ENCODE measurements at places on chromosomes 3 and 15.

DNA sequence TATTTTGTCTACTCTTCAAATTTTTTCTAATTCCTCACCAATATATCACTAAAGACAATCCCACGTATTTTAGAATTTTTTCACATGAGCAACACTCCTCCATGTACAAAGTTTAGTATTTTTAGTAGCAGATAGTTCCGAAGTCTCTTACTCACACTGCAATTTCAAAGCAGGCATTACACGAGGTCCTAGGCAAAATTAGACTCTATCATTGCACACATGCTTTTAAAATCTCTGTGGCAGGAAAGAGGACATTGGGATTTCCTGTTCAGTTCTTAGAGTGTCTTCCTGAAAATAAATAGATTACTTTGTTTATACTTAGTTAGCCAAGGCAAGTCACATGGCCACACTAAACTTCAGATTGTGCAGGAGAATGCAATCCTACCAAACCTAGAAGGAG lies 847.7 kb downstream of the ROBO2 start:
- no peak for DNase-seq

DNA sequence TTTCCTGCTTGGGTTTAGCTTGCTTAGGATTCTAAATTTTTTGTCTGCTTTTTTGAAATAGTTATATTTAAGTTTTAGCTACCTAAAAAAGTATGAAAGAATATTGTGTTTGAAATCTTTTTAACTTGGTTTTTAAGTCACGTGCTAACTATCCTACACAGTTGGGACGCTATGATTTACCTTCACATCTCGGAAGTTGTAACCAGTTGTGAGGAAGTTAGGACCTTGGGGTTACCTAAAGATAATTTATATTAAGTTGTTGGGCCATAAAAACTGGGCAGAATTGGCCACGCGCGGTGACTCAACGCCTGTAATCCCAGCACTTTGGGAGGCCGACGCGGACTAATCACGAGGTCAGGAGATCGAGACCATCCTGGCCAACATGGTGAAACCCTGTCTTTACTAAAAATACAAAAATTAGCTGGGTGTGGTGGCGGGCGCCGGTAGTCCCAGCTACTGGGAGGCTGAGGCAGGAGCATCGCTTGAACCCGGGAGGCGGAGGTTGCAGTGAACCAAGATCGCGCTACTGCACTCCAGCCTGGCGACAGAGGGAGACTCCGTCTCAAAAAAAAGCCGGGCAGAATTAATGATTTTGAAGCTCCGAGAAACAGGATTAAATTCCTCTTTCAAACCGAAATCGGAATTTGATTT lies 1.0 kb downstream of the ZFAND6 start:
- peak; percentile 40 for DNase-seq

GRCh38 chr3:141738891-141739363 lies 829 bp downstream of the RNF7 start:
- peak; percentile 73 for DNase-seq

DNA sequence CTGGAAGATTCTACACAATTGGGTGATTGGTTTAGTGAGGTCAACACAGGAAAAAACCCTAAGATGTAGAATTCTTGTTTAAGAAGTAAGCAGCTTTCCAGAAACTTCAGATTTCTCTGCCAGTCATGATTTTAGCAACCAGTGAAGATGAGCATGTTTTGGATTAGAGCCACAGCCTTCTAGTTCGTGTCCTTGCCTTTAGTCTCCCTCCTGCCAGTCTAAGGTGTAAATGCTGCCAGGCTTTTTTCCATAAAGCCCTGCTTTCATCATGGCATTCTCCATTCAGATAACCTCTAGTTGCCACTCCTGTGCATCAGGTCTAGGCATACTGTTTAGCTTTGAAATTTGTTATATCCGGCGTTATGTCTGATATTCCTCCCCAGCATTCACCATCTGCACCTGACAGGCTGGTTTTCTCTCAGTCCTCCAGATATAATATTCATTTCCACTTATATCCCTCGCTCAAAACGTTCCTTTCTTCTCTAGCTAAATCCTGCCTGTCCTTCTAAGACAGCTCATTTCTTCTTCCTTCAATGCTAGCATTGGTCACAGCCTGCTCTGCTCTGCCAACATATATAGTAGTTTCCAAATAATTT lies 37.4 kb downstream of the SYN2 start:
- DNase-seq = no peak

- no peak for DNase-seq
Observed at GRCh38 chr3:30648670-30649357, 42.4 kb downstream of the TGFBR2 start.

GRCh38 chr3:136631424-136631823 lies 120.8 kb downstream of the STAG1 start:
- DNase-seq = no peak

DNA sequence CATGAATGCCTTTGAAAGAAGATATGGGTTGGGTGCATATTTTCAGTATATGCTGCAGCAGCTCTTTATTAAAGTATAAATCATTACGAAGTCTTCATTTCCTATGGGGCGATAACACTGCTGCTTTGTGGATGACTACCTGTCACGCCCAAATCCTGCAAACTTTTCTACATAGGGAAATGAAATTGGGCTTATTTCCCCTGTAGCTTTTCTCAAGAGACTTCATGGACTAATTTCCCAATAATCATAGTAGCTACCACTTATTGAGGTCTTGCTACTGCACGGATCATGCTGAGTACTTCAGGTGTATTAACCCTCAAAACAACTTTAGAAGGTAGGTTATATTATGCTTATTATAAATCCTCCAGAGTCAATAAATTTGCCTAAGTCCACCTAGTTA lies 8.0 kb downstream of the TGFBR2 start:
- no peak for DNase-seq

- DNase-seq = no peak
Observed at GRCh38 chr3:116473602-116474001, 28.3 kb upstream of the LSAMP start.

DNA sequence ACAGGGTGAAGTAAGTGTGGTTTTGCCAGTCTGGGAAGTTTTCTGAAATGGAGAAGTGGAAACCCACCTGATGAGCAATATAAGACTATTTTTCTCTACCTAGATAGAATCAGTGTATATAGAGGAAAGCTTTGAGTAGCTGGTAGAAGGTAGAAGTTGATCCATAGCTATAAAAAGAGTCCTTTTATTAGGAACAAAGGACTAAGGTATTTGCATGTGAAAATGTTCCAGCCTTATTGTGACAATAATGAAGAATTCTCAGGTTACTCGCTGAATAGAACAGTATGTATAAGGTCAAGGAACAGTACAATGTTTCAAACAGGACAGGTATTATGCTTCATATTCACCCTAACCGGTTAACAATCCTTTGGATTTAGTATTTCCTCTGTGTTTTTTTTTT lies 972.2 kb downstream of the OTOL1 start:
- DNase-seq = no peak

DNA sequence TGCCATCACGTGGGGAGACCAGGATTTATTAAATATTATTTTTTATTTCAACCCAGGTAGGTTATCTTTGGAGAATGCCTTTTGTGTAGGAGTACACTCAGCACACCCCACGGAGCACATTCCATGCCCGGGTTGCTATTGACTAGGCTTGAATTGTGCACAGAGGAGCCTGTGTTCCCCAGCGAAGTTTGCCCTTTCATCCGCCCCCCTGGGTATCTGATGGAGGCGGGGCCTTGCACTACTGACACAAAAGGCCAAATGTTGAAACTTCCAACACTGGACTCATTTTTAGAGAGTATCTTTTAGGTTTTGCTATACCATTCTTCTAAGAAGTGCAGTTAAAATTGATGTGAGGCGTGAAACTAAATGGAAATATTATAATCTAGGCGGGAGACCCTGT lies 39.3 kb upstream of the PPP4R2 start:
- no peak for DNase-seq
